Stomach (tissue), 19 donors: ENCODE measurements at places on chromosomes 1 and 21.

- DNase-seq, result no peak
Measured at GRCh38 chr1:44151332-44151731, 9.9 kb upstream of the KLF18 start.

DNA sequence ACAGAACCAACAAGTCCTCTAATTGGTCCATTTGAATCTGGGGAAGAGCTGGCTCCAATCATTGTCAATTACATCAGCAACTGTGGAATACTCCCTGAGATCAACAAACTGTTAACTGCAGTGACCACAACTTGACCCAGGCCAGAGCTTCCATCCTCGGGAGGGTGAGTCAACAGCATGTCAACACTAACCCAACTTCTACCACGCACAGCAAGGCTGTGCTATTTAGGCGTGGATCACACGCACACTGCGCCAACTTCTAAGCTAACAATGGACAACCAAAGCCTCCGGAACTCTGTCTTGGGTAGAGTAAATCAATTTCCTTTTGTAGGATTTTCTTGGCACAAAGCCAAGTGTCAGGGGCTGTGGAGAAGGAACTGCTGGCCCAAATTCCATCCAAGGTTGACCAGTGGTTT is 30.4 kb downstream of the APP start:
- peak; percentile 45 for DNase-seq

DNA sequence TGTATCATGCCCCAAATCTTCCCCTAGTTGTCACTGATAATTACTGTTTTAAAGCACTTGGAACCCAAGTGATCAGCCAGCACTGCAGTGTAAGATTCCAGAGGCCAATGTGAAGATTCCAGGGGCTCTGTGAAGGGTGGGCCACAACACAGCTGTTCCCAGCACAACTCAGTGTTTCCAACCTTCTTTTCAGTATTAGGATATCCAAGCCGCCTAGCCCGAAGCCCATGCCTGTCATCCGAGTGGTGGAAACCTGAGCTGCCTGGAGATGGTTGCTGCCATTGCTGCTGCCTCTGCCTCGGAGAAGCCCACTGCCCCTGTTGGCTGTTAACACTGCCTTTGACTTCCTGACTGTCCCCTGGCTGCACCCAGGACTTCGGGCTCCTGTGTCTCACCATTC is 30.4 kb upstream of the SNX27 start:
- no peak for DNase-seq

DNA sequence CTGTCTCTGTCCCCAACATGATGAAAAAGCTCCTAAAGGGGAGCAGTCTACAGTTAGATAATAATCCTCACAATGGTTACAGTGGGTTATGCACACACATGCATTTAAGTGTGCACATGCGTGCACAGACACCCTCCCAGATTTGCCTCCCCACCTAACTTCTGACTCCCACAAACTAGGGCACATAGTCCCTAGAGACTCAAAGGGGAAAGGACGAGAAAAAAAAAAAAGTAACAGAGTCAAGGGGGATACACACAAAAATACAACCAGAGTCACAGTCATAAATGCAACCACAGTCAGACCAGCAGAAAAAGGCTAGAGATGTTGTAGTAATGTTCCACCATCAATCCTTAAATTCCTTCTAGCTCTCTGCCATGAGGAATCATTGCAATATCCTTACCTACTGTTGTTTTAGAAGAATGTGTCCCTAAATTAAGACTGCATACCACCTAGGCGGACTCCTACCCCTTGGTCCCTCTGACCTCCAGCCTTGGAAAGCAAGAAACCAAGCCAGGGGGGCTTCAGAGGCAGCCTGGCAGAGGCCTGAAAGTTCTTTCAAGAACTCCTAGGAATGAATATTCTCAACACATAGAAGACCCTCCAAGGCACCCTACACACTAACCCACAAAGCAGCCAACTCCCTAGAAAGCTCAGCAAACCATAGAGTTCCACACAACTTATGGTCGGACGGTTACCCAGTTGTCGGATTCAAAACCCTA is 1.3 kb downstream of the CRTC2 start:
- no peak for DNase-seq

DNA sequence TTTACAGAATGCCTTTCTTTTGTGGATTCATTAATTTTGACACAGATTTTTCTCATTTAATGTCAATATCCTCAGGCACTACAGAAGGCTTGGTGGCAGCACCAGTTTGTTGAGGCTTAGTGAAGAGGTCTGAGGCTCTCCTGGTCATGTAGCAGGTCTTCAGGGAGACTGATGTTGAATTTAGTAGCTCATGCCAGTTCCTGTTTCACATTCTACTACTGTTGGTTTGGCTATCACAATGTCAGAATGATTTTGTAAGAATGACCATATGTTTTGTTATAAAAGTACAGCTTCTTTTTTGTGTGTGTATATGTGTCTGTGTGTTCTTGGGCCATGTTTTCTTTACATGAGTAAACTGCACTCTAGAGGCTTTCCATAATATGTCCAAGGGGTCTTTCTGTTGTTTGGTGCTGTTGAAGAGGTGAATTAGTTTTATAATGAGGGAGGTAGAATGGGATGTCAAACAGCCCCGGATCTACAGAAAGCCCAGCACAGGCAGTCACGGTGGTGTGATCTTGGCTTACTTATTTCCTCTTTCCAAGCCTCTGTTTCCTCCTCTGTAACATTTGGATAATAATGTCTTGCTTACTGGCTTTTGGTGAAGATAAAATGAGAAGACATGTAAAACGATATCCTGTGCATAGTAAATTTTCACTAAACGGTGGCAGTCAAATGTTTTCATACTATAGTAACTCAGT is 32.0 kb downstream of the C1orf21 start:
- no peak for DNase-seq

- no peak for DNase-seq
Measured at GRCh38 chr1:8460784-8461183, 142.9 kb downstream of the SLC45A1 start.

GRCh38 chr1:9345922-9346321 is 53.2 kb downstream of the SPSB1 start:
- no peak for DNase-seq

DNA sequence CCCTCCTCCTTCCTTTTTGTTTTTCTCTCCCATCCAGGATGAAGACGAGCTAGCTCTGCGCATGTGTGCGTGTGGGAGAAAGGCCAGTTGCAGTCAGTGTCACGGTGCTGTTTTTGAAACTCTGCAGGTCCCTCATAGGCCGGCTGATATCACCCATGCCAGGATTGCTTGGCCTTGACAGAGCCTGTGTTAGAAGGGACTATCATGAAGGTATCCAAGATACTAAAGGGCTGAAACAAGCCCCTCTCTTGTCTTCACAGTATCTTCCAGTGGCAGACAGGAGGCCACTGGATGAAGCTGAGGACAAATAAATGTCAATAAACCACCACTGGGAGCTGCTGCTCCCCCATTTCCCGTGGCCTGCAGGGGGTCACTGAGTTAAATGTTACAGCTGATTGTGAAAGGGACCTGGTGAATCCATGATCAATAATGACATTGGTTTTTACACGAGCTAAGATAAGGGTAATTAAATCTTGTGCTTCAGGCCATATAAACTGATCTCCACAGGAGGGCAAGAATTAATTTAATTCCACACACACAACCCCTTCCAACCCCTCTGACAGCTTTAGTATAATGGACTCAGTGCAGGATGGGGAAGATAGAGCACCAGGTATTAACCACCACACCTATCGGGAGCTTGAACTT is 64.6 kb upstream of the TARBP1 start:
- no peak for DNase-seq

GRCh38 chr21:17903029-17903806 is 84.1 kb upstream of the C21orf91 start:
- DNase-seq, result no peak

GRCh38 chr1:62209931-62210595 is 15.4 kb downstream of the L1TD1 start:
- DNase-seq, result no peak

DNA sequence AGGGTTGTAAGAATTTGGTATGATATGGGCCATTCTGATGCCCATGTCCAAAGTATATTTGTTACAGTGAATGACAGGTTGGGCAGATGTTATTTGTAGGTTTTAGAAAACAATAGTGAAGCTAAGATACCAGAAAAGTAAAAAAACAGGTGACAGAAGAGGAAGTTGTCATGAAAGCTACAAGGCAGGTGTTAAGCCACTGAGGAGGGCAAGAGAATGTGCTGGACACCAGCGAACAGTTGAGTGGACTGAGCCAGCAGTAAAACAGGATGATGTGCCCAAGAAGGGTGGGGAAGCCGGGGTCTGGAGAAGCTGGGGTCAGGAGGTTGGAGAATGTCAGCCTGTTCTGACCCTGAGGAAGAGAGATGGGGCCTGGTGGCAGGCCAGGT is 83.3 kb downstream of the DTL start:
- no peak for DNase-seq

- no peak for DNase-seq
Measured at GRCh38 chr21:14353231-14353630, 29.7 kb downstream of the HSPA13 start.

DNA sequence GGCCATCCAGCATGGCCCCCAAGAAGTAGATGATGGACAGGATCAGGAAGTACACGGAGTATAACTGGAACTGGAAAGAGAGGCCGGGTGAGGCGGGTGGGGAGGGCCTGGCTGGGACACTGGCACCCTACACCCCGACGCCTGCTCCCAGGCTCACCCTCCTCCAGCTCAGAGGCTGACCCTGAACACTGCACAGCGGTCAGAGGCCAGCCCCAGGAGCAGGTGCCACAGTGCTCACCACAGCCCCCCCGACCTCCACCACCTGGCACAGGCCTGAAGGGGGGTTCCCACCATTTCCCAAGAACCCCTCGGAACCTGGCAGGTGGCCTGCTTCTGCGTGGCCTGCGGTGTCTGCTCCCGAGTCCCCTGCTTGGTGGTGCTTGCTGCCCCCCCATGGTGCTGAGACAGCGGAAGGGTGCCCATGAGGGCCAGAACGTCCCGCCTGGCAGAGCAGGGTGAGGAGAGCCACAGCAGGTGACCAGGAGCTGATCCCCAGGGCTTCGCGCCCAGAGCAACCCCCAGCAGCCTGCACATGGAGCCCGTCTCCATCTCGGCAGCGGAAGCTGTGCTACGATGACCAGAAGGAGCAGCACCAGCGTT is 26.1 kb downstream of the SLC19A1 start:
- no peak for DNase-seq

DNA sequence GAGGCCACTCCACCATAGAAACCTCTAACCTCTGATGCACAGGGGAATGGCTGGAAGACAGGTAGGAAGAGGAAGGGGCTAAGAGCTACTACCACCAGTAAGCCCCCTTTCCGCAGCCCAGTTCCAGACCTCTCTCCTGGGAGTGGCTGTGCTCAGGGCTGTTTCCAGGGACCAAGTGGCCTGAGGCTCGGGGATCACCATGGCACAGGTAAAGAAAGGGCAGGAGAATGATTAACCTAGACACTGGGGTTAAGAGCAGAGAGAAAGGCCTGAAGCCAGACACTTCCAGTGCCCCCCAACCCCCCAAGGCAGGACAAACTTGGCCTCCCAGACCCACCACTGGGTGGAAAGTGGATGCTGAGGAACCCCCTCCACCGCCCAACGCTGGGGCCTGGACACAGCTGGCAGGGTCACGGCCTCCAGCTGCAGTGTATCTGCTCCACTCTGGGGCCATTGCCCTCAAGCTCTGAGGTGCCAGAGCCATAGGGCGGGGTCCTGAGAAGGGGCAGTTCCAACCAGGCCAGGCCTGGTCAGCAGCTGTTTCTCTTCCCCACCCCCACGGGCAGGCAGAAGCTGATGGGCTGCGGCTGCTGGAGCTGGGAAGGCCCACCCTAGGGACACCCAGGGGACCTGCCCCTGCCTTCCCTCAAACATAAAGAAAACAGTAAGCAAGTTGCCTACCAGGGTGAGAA is 2.6 kb downstream of the TAGLN2 start:
- DNase-seq, result peak; percentile 87

GRCh38 chr1:186715887-186716809 is 35.9 kb upstream of the PTGS2 start:
- no peak for DNase-seq

DNA sequence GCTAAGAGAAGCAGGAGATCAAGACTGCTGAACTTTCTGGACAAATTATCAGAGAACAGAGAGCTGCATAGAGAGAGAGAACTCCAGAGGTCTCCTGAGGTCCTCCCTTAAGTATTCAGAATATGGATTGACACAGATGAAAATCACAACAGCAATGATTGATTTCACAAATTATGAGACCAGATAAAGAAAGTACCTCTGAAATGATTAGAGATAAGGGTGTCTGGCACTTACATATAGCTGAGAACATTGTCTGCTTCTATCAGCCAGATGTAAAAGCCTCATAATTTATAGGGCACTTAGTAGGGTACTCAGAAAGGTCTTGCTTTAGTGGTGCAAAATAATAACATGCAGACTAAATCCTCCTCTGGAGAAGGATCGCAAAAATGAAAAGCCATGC is 1301.8 kb downstream of the BRINP3 start:
- DNase-seq, result no peak

- DNase-seq, result no peak
Measured at GRCh38 chr1:231584117-231584516, 42.5 kb upstream of the DISC1 start.

- DNase-seq, result no peak
Measured at GRCh38 chr1:39380036-39380435, 111.4 kb upstream of the BMP8A start.

DNA sequence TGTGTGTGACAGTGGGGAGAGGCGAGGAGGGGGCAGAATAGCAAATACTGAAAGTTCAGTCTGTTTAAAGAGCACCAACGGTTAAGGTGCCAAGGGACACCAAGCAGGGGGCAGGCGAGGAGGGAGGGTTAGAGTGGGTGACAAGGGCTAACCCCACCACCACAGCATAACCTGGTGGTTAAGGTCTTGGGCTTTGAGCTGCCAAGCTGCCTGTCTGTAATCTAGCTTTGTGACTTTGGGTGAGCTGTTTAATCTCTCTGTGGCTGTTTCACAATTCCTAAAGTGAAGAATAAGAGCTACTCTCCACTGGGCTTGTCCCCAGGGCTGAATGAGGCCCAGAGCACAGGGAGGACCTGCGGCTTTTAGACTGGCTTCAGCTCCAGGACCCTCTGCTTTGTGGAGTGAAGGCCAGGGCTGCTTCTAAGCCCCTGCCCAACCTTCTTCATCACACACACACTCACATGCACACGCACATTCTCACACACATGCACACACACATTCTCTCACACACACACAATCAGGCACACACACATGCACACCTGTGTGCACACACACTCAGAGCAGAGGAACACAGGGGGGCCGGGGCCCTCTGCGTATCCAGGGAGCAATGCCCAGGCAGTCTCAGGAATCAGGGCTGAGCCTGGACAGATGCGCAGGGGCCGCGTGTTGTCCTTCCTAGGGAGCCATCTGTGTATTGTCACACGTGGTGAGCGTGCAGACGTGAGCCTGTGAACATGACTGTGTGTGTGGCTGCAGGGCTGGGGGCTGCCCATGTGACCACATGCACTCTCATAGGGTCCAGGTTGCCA is 101.6 kb upstream of the TARDBP start:
- DNase-seq, result peak; percentile 63

DNA sequence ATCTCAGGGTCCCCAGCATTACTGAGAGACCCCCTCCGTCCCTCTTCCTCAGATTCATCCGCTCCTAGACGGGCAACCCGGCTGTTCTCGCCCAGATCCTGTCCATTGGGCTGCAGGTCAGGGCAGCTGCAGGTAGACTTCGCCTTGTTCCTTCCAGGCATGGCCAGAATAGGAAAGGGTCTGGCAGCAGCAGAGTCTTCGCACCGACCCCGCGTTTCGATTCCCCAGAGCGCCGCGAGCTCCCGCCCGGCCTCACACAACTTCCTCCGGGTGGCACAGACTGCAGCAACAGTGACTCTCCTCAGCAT is 265 bp downstream of the NRDC start:
- DNase-seq, result no peak
